ENCODE measurements at places on chromosomes 3 and 15.

DNA sequence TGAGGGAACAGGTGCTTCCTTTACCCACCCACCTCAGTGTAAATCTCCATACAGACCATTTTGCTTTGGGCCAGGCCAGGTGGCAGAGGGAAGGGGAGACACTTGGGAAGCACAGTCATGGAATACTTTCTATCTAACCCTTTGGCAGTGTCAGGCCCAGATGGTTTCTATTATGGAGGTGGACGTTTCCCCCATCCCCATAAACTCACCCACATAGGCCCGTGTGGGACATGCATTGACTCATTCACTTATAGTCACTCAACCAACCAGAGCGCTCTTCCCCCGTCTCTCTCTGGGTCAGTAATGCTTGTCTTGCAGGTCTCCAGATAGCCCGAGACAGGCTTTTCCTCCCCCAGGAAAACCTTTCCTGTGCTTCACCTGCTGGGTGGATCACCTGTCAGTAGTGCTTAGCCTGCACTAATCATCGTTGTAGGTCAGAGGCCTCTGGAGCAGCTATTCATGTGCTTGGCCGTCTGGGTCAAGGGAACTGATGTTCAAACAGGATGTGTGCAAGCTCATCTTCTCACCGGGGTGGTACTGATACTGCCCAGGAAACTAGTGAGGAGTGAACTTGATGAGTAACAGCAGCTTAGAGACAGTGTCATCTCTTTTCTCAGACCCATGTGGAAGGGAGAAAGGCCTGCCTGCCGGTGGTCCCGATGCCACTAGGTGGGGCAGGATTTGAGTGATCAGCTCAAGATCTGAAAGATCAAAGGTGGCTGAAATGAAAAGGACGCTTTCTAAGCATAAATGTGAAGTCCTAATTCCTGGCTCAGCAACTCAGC is 67.1 kb downstream of the CEMIP start:
- DNase-seq, result no peak

- DNase-seq, result no peak
These were observed 103.1 kb downstream of the SPATA16 start for GRCh38 chr3:173037840-173038483.

GRCh38 chr15:31503256-31503655 is 176.6 kb downstream of the KLF13 start:
- no peak for DNase-seq

- peak; percentile 83 for DNase-seq
These were observed 96.3 kb upstream of the DLG1 start for GRCh38 chr3:197394464-197395321.

DNA sequence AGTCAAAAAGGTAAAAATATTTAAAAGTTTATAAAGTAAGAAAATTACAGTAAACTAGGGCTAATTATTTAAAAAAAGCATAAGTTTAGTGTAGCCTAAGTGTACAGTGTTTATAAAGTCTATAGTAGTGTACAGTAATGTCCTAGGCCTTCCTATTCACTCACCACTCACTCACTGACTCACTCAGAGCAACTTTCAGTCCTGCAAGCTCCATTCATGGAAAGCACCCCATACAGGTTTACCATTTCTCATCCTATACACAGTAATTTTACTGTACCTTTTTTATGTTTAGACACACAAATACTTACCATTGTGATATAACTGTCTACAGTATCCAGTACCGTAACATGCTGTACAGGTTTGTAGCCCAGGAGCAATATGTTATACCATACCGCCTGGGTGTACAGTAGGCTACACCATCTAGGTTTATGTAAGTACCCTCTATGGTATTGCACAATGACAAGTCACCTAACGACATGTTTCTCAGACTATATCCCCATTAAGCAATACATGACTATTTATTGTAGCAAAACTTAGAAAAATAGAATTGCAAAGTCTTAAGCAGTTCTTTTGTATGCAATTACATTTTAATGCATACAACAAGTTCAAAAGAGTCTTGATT is 19.5 kb downstream of the AVEN start:
- DNase-seq, result no peak

- no peak for DNase-seq
These were observed 3.6 kb downstream of the PLIN1 start for GRCh38 chr15:89675606-89676005.

DNA sequence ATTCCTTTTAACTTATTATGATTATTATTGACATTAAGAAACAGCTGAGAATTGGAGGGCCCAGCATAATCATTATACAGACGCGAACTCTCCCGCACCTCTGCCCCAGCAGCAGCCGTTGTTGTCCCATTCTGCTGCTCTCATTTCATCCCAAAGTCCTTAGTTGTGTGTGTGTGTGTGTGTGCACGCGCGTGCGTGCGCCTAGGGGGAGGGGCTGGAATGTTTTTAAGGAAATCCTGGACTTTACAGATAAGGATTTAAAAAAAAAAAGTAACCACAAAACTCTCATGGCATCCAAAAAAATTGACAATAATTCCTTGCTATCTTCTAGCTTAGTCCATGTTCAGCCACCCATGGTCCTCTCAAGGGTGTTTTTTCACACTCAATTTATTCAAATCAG is 134.2 kb downstream of the WNT7A start:
- no peak for DNase-seq

- DNase-seq, result no peak
These were observed 21.3 kb upstream of the HCN4 start for GRCh38 chr15:73389971-73390544.

DNA sequence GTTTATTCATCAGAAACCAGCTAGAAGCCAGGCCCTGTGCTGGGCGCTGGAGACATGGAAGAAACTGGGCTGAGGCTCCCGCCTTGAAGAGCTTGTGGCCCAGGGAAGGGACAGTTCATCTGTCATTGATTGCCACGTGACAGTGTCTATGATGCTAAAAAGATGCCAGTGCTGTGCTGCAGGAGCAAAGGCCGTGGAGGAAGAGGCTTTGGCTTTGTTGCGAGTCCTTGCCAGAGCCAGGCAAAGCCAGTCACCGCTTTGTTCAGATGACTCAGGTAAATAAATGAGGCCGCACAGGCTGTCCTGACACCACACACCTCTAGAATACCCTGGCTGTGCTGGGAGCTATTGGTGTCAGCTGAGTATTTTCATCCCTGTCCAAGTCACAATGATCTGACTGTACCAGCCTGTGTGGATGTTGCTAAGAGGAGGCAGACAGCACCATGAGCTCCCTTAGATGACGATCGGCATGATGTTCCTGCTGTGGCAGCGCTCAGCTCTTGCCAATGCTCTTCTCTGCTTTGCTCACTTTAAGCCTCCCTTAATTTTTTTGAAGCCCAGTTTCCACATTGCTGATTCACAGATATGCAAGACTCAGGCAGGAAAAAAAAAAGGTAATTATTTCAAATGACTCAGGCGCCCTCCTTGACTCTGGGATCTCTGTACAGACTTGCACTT is 77.5 kb downstream of the CCNL1 start:
- DNase-seq, result no peak

GRCh38 chr15:84752700-84753099 is 4.3 kb downstream of the ZNF592 start:
- DNase-seq, result no peak

GRCh38 chr3:109687626-109688025 is 350.3 kb upstream of the DPPA4 start:
- DNase-seq, result no peak

DNA sequence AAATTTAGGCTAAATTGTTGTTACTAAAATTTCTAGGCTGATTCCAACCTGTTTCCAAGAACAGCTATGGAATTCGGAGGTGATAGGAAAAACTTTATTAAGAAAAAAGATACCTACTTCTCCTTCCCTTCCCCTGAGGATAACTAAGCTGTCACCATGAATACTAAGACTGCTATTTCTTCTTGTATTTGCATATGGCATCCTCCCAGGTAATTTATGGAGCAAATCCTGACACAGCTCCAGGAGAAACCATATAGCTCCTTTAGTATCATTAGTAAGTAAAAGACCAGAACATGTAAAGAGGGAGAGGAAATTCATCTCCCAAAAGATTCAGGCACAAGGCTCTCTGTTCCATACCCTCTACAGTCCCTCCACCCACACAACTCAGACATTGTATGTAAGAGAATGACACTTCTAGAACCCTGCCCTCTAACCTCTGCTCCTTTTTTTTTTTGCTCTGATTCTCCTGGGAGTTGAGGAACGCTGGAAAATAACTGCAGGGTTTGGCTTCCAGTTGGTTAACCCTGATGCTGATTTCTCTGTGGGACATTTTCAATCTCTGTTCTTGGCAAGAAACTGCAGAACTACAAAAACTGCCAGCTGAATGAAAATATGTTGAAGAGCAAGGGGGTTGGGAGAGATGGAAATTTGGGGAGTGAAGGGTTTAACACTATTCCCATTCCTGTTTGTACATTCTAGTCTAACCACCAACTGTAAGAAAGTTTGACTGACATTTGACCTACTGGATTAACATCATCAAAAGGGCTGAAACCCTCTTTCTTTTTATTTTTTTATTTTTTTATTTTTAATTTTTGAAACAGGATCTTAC is 14.2 kb upstream of the MAGI1 start:
- DNase-seq, result no peak

DNA sequence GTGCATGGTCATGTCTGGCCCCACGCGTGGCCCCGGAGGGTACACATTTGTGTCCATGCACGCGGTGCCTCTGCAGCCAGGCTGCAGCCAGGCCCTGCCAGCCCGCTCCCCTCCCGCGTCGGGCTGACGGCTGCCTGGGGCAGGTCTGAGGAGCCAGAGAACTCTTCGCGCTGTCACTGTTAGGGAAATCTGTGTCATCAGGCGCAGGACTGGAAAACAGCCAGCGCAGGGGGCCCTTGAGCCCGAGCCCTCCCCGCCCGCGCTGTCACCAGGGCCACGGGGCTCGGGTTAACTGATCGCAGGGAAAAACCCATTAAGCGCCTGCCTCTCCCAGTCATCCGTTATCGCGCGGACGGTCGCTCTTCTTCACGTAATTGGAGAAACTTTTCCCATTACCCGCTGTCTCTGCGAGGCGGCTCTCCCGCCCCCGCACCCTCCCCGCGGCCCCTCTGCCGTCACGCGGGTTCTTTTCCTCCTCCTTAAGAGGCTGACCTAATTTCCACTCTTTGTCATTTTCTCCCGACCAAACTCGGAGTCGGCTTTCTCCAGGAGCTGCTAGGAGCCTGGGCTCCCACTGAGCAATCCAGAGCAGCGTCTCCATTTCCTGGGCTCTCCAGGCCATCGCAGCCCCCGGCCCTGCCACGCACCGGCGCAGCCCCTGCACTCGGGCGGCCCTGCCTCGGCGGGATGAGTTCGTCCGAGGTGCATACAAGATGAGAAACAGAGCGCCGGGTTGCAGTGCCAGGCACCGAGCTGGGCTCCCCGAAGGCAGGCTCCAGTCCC is 57.5 kb upstream of the PRR23E start:
- DNase-seq, result peak; percentile 43

GRCh38 chr3:177057768-177058167 is 139.5 kb downstream of the TBL1XR1 start:
- no peak for DNase-seq

DNA sequence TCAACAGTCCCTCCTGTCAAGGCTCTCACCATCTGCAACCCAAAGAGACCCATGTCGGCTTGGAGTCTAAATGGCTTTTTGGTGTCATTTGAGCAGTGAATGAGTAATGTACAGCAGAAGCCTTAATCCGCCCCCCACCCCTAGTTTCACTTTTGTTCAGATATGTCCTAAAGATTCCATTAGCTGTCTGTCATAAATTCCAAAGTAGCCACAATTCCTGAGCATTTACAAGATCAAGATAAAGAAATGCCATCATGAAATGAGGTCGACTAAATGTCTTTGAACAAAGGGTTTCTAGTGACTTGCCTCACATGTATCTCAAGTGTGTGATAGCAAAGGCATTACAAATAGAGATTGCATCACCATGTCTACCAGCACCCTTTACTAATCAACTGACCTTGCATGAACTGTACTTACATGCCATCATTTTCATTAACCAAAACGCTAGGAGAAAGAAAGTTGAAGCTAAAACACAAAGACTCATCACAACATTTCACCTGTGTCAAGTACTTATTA is 123.8 kb upstream of the PHLDB2 start:
- no peak for DNase-seq

DNA sequence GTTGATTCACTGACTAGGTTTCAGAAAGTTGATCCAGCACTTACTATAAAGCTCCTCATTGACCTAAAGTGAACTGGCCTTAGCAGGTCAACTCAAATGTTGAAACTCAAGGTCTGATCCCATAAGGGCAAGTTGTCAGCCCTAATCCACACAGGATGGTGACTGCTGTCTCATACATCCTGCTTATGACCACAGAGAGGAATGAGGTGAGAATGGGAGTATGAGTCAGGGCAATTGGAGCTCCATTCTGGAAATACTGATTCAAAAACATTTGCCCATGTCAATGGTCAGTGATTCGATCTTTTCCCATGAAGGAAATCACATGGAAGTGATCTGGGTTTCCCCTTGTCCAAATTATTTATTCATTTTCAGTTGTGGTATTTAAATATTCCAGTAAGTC is 78.7 kb downstream of the ZNF385D start:
- DNase-seq, result peak; percentile 17

GRCh38 chr3:107325446-107325845 is 51.8 kb upstream of the CCDC54 start:
- DNase-seq, result no peak

DNA sequence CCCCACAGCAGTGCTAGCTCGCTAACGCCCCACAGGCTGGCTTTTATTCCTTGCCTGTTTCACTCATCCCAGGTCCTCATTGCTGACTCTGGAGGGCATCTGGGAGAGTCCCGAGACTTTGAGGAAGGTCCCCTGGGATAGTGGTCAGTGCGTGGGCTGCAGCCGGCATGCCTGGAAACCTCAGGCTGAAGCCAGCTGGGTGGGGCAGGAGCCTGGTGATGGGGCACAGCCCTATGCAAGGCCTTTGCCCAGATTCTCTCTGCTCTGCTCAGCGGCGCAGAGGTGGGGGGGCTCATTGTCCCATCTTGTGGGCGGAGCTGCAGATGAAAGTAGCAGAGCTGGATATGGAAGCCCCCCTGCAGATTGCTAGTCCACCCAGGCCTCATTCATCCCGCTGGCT is 55.7 kb upstream of the SMAD6 start:
- no peak for DNase-seq

GRCh38 chr3:87225659-87226058 is 1.4 kb upstream of the CHMP2B start:
- peak; percentile 29 for DNase-seq

- DNase-seq, result peak; percentile 74
These were observed 67.2 kb downstream of the EIF4E3 start for GRCh38 chr3:71657831-71658530.

DNA sequence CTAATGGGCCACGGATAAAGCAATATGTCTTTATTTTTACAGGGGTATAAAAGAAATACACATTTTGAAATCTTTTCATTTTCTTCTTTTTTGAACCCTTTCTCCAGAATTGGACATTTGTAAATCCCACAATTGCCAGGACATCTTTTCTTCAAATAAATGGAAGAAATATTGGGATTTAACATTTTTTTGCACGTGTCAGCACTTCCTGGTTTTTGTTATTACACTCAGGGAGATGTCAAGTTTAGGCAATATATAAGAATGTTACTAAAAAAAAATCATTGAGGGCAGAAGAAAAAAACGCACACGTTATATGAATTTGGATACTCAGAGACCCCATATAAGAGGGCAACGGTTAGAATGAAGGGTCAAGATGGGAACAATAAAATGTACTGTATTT is 78.3 kb upstream of the TMCO5A start:
- no peak for DNase-seq

All from uterus (tissue), 4 donors.